ENCODE measurements at places on chromosomes 5 and 9.

GRCh38 chr9:70256123-70256551 is 2.6 kb upstream of the SMC5 start:
- no peak for DNase-seq

GRCh38 chr5:56530626-56531138 is 284.7 kb upstream of the MAP3K1 start:
- no peak for DNase-seq

- DNase-seq = no peak
Observed at GRCh38 chr5:159873680-159874079, 42.6 kb upstream of the ADRA1B start.

- peak; percentile 68 for DNase-seq
Observed at GRCh38 chr9:121686930-121687541, 35.6 kb downstream of the DAB2IP start.

GRCh38 chr5:94469894-94470329 is 148.5 kb downstream of the KIAA0825 start:
- DNase-seq = no peak

- no peak for DNase-seq
Observed at GRCh38 chr9:129285979-129286772, 108.1 kb upstream of the IER5L start.

DNA sequence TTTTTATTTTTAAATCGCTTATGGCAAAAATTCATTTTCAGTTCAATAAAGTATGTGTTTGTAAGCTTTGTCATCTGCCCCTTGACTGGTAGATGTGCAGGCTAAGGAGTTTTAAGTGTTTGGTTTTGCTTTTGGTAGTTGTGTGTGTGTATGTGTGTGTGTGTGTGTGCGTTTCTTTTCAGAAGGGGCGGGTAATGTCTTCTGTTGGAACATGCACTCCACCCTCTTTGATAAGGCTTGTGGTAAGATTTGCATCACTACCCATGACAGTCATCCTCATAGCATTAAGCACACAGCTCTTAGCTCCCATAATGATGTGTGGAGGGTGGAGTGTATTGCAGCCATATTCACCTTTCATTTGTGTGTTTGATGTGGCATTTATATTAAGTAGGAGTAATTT is 92.1 kb upstream of the FSD1L start:
- DNase-seq = peak; percentile 96

DNA sequence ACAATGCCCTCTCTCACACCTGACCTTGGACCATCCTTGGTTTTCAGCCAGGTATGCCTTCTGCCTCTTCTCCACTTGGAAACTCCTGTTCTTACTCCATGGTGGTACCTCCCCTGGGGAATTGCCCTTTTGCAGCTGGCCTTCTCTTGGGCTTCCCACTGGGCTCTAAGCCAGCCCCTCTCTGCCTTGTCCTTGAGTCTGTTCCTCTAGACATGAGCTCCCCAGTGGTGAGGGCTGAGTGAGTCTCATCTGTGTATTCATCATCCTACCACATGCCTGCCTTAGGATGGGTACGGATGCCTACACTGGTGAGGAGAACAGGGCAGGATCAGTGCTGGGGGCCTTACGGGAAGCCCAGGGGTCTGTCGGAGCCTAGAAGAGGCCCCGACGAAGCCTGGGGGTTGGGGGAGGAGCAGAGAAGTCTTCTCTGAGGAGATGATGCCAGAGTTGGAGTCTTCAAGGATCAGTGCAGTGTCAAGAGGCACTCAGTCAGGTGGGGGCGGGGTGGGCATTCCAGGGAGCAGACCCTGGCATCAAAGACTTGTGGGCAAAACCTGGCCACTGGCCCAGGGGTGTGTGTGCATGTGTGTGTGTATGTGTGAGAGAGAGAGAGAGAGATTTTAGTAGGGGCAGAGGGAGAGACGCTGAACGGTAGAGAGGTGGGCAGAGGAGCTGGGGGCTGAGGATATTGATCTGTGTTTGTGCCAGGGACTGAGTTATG is 5.2 kb upstream of the CRB2 start:
- no peak for DNase-seq

GRCh38 chr5:54294097-54294667 is 16.2 kb downstream of the ARL15 start:
- DNase-seq = peak; percentile 48

GRCh38 chr9:91882627-91883026 is 67.4 kb downstream of the ROR2 start:
- DNase-seq = peak; percentile 58

DNA sequence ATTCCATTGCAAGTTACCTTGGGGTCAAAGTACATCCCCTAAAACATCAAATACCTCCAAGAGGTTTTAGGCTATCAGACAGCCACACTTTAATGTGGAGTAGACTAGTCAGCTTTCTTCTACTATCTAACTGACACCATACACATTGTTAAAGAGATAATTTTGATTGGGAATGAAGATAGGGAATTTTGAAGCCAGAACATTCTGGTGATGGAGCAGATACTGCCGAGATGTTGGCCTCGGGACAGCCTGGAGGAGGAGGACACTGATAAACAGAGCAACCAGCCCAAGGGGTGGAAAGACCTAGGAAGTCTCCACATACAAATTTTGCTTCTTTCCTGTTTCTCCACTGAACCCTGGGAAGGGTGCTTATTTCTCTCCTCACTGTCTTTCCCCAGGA is 14.9 kb downstream of the TJP2 start:
- peak; percentile 82 for DNase-seq

- DNase-seq = no peak
Observed at GRCh38 chr9:81628897-81629296, 60.5 kb downstream of the TLE1 start.

- DNase-seq = no peak
Observed at GRCh38 chr5:22557251-22557650, 295.9 kb downstream of the CDH12 start.

- no peak for DNase-seq
Observed at GRCh38 chr5:149118463-149118862, 22.8 kb upstream of the ABLIM3 start.

GRCh38 chr5:104189031-104189430 is 626.4 kb upstream of the NUDT12 start:
- no peak for DNase-seq

GRCh38 chr5:115179394-115180164 is 9.9 kb upstream of the TRIM36 start:
- DNase-seq = no peak

DNA sequence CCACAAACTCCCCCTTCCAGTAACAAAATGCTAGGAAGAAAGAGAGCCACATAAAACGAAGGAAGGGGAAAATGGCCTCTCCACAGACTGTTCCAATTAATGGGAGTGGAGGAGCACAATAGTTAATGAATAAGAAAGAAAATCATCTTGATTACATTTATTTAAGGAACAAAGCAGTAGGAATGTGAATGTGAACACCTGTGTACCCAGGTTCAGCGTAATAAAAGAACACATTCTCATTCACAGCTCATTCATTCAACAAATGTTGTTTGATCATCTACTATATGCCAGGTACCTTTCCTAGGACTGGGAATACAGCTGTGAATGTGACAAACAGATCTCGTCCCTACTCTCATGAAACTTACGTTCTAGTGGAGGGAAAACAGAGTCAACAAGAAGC is 35.7 kb downstream of the SIL1 start:
- DNase-seq = no peak

- DNase-seq = no peak
Observed at GRCh38 chr9:137304383-137305059, 2.5 kb upstream of the NRARP start.

DNA sequence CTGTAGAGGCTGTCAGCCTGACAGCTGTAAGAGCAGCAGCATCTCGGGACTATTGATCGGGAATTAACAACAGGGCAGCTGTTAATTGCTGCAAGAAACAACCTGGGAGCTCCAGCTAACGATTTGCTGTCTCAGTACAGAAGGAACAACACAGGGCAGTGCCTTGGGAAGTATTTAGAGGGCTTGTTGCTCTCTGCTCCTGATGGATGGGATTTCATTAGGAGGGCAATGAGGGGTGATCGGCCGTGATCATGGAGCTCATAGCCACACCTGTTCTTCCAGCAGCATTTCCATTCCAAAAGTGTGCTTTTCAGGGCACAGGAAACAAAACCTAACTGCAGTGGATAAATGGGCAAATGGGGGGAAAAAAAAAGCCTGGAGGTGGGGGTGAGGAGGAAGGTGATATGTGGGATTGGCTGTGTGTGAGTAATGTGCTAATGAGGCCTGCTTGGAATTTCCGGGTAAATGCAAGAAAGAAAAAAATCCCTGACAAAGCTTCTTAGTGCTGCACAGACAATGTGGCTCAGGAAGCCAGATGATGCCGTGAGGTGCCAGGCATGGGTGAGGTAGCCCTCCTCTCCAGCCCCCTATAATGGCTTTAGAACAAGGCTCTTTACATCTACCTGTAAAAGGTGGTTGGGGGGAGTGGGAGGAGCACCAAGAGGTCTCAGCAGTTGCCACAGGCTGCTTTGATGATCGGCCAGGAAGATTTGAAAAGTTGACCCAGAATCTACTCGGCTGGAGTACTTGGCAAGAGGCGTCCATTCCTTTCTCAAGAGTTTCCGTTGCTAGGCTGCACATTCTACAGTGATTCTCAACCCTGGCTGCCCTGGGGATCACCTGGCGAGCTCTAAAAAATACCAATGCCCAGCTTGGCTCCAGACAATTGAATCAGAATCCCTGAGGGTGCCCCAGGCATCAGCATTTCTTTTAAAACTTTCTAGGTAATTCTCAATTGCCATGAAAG is 139.5 kb upstream of the KLF9 start:
- DNase-seq = no peak

GRCh38 chr5:141669520-141669919 is 12.5 kb downstream of the ARAP3 start:
- no peak for DNase-seq

DNA sequence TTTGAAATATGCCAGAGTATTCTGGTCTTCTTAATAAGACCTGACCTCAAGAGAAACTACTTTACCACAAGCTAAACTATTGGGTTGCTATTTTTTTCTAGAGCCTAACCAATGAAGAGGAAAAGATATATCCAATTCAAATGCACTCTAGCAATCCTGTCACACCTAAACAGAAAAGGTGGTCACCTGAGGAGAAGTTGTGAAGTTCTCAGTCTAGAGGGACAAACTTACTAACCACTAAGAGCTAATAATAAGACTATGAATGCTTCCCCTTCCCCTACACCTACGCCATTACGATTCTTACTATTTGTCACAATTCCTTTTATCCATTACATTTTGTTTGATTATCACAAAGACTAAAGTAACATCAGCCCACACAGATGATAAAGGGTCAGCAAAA is 29.7 kb downstream of the RLN2 start:
- no peak for DNase-seq

- no peak for DNase-seq
Observed at GRCh38 chr5:10984021-10984715, 223.1 kb upstream of the DAP start.

DNA sequence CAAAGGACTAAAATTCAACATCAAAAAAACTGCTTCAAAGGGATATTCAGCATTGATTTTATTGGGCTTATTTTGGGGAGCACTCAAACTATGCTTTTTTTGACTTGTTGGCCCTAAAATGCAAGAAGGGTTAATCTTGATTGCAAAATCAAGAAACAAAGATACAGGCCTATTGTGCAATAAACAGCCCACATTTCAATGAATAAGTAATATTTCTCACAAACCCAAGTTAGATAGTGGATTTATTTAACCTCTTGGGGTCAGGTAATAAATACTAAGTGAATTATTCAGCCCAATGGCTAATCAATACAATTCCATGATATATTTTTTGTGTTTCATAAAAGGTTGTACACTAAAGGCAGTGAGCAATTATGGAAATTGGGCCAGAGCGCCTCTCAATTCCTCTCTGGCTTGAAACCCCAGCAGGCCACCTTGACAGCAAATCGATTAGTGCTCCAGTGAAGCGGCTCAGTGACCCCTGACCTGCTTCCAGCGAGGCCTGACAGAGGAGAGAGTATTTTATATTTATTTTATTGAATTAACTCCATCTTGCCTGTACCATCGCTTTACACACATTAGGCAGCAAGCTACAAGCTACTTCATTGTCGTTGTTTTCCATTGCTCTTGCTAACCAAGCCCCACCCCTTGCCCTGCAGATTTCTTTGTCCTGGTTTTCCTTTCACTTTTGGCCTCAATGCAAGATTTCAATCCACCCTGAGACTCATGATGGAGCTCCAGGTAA is 65.5 kb downstream of the EBF1 start:
- DNase-seq = no peak
